ENCODE measurements at places on chromosomes 12 and 14.

DNA sequence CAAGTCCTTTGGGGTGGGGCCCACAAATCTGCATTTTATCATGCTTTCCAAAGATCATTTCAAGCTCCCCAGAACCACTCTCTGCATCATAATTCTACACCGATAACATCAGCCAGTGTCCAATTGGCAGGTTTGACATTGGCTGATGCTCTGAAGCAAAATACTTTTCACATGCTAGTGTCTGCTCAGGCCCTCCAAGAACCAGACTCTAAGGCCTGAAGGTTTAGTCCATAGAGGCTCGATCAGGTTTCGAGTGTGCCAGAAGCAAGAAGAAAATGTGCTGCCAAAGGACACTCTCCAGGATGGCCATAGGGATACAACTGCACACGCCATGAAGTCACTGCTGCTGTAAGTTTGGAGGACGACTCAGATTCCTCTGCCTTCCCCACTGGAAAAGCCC is 280.3 kb downstream of the KSR2 start:
- no peak for DNase-seq

- DNase-seq: no peak
These were observed 422.2 kb downstream of the APAF1 start for GRCh38 chr12:99067171-99067785.

- DNase-seq: no peak
These were observed 17.8 kb downstream of the UTP20 start for GRCh38 chr12:101297661-101298060.

DNA sequence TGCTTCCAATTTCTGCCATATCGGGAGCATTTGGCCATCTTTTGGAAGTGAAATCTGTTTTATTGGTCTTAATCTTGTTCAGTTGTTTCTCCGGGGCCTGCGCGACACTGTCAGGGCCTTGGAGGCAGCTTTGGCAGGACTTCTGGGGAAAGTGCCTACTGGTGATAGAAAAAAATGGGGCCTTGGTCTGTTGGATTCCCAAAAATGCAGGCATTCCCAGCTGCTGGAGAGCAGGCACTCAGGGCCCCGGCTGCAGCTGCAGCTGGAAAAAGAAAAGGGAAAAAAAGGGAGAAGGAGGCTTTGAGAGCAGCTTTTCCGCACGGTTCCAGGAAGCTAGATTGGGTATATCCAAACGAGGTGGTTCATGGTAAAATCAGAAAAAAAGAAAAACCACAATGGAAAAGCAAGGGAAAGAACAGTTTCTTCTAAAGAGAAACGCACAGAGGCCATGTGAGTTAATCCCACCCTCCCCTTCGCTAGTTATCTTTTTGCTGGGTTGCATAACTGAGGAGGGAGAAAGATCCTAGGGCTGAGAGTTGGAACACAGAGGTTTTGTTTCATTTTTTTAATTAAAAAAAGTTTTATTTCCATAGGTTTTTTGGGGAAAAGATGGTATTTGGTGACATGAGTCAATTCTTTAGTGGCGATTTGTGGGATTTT is 134.7 kb upstream of the RFLNA start:
- DNase-seq: no peak

DNA sequence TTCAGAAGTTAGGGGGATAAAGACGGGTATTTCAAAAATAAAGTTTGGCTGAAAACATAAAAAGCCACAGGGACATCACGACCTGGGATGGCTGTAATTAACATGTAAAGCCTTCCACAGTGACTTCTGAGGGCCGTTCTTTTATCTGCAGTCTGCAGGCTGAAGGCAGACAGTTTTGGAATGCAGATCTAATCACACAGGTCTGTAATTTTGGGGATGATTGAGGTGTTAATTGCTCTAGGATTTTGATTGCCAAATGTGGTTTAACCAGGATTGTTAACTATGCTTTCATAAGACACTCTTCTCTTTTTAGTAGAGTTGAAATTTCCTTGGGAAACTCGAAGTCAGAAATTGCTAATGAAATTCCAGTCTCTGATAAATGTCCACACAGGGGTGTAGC is 355.5 kb downstream of the ATP23 start:
- DNase-seq: no peak

DNA sequence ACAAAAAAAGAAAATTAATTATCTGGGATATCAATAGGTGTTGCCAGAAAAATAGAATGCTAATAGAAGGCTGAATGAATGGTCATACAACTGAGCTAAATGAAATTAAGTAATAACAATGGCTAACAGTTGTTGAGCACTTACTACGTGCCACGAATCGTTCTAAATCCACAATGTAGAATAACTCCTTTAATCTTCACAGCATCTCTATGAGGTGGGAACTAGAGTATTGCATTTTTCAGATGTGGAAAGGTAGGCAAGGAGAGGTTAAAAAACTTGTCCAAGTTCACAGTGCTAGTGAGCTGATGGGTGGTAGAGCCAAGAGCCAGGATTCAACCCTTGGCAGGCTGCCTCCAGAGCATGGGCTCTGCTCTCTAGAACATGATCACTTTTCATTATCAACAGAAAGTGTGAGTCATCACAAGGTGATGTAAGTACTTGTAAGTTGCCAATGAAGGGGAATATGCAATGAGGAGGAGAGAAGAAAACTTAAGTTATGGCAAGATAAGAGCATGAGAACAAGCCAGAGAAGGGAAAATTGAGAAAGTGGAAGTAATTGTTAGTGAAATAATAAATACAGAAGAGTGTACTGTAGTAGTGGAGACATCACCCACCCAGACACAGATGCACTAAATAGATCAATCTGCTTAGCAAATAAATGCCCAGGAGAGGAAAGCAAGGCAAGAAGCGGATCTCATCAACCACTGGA is 122.1 kb downstream of the PRKD1 start:
- DNase-seq: no peak

DNA sequence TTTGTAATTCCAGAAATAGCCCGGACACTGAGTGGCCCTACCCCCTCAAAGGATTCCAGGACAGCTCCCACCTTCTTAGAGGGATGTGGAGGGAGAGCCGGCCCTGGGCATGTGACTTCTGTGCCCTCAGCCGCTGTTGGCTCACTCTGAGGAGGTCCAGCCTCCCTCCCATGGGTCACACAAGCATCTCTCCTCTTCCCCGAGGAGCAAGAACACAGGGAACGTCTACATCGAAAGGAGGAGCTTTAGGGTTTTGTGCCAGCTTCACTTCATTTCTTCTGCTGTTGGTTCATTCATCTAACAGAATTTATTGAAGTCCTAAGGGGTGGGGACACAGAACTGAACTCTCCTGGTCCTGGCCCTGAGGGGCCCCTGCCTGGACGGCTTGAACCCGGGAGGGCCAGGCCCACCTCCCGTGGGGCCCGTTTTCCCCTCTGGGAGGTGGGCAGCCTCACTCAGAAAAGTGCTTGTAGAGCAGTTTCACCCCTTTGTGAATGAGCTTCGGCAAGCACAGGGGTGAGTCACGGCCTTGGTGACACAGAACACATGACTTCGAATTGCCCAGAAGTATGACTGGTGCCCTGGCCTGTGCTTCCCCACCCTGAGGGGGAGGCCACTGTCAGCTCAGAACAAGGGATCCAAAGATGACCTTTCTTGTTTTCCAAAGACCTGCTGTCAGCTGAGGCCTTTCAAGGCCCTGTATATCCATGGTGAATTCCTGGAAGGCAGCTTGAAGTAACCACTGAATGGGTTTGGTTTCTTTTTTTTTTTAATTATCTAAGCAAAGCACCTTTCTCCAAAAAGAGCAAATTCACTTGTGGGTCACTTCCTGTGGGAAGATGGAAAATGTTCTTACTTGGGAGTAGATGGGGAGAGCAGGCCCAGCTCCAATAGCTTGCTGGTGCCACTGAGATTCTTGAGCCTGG is 39.2 kb downstream of the NFKBIA start:
- DNase-seq: no peak

DNA sequence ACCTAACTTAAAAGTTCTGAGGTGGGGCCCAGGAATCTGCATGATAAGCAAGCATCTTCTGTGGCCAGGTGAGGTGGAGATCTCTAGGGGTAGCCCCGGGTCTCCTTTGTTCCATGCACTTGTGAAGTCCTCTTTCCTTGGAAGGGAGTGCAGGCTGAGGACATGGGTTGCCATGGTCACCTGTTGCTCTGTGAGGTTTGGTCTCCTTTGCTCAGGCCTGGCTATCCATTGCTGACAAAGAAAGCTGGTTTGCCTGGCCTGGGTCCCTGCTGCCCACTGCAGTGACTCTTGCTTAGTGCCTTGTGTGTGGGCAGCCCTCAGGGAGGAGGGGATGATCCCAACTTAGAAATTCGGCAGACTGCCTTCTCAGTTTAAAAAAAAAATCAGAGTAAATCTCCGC is 11.1 kb downstream of the NRXN3 start:
- DNase-seq: no peak

DNA sequence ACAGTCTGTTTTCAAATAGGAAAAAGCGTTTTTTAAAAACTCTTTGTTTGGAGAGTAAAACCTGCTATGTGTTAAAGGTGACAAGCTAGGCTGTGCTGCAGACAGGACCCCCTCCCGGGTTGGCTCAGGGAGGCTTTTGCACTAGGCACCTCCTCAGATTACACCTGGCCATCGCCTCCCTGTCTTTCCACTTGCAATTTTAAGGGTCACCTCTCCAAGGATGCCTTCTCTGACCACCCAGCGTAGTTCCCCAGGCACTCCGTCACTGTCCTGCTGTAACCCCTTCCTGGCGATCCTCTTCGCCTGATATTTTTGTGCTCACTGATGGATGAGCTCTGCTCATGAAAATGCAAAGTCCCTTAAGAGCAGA is 80.7 kb downstream of the NTF3 start:
- no peak for DNase-seq

- DNase-seq: no peak
These were observed 27.9 kb downstream of the IRF2BPL start for GRCh38 chr14:77000340-77001270.

GRCh38 chr14:67999290-67999689 is 179.7 kb downstream of the RAD51B start:
- no peak for DNase-seq

DNA sequence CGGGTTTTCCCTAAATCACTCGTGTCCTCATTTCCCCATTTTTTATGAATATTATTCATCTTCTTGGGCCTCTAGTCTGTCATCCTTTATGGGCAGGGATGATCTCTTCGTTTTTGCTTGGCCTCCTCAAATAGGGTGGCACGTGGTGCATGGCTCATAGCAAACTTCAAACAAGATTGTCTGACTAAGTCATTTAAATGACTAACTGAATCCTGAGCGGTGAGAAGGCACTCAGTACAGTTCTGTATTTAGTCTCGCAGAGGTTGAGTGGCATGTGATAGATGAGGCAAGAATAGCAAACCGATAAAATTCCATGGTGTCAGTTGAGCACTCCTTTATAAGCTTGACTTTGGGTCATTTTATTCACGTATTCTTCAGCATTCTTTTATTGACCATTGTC is 5.7 kb upstream of the JDP2 start:
- DNase-seq: no peak

DNA sequence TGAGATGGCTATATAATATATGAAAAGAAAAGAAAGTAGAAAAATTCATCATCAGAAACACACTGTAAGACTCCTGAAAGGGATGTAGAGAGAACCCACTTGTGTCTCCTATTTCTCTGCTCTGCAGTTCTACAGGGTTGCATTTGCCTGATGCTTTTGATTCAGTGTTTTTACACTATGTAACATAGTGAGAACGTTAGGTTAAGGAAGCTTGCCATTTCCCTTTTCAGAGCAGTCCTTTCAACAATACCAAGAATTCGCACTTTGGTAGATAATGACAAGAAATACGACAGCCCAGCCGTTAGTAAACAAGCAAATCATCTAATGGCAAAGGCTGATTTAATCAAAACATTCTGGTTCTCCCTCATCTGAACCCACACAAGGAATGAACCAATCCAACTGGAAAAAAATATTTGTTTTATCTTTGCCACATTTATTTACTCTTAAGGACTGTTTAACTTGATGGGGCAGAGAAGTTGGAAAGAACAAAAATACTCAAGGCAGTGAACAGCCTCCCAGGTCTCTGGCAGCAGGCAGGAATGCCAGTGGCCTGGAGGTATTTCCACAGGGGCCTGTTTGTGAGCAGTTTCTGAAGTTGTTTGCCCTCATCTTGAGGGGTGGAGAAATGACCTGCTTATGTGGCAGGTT is 30.8 kb upstream of the SOCS2 start:
- no peak for DNase-seq

DNA sequence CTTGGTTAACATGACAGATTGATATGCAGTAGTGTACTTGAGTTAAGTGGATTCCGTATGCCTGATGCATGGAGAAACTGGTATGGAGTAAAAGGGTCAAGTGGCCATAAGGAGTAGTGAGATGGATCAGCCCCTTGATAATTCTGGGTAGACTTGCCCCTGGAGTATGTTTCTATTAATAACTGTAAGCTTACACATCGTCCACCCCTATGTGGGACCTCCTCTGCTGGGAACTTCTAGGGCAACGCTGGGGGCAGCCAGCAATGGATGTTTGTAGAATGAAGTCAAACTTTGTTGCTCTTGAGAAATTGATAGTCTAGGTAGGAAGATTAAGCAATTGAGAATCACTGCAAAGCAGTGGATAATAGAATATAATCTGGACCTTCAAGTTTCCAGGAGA is 3.5 kb downstream of the C12orf75 start:
- DNase-seq: no peak

- DNase-seq: no peak
These were observed 52.2 kb downstream of the LRP6 start for GRCh38 chr12:12214635-12215131.

GRCh38 chr12:83197483-83197914 is 510.8 kb downstream of the TMTC2 start:
- no peak for DNase-seq

- DNase-seq: no peak
These were observed 13.1 kb downstream of the KRT5 start for GRCh38 chr12:52506858-52507715.

- no peak for DNase-seq
These were observed 115.6 kb downstream of the DIP2B start for GRCh38 chr12:50620109-50620977.

DNA sequence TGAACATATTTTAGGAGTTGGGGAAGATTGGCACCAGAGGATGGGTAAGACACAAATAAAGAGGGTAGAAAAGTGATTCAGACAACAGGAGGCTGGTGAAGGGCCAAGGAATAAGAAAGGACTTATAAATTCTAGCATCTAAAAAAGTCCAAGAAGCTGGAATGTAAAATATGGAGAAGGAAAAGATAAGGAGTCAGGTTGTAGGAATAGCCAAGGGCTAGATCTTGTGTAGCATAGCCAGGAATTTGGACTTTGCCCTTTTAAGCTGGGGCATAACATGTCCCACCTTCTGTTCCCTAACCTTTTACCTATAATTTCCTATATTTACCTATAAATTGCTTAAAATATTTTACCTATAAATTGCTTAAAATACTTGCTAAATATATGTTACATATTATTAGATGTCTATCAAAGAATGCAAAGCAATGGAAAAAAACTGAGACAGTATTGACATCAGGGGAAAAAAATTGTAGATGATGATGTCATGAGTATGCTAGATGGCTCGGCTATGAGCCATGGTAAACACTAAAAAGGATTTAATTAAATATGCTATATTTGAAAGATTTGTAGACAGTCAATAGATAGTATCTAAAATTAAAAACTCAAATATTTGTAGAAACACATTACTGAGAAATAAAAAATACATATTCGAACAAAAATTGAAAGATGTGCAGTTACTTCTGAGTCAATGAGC is 99.7 kb upstream of the PLEKHG7 start:
- no peak for DNase-seq

All from left forelimb (tissue), 1 donor.